ENCODE measurements at places on chromosomes 5 and 9. TPM values are rescaled to one million over a fixed set of nuclear protein-coding genes. Genes with fewer than 3 reads are reported as not detected.
A peak's percentile ranks its signal among the peaks of the same experiment; 100 is the strongest.

- no peak overlapping the region for H3K27ac ChIP-seq
- peaks cover 21% of the 10 kb centered on the region for H3K4me1 ChIP-seq
- no peaks in the 10 kb centered on the region for H3K36me3 ChIP-seq
- no peaks in the 10 kb centered on the region for H3K27me3 ChIP-seq
Observed at GRCh38 chr5:146816775-146817387, 61.7 kb downstream of the PPP2R2B start.

- H3K4me1 ChIP-seq, result peaks cover 43% of the 10 kb centered on the region
- H3K36me3 ChIP-seq, result peaks cover 5% of the 10 kb centered on the region
- no peaks in the 10 kb centered on the region for H3K27me3 ChIP-seq
- no peak for DNase-seq
Observed at GRCh38 chr5:75568202-75568601, 43.1 kb upstream of the ANKDD1B start.

The EPB41L4A gene
- 0.05 TPM for polyA plus RNA-seq

- no peak overlapping the region for H3K27ac ChIP-seq
- peaks cover 35% of the 10 kb centered on the region for H3K36me3 ChIP-seq
- no peak for DNase-seq
Observed at GRCh38 chr9:128919402-128920089, 1.2 kb upstream of the PHYHD1 start.

DNA sequence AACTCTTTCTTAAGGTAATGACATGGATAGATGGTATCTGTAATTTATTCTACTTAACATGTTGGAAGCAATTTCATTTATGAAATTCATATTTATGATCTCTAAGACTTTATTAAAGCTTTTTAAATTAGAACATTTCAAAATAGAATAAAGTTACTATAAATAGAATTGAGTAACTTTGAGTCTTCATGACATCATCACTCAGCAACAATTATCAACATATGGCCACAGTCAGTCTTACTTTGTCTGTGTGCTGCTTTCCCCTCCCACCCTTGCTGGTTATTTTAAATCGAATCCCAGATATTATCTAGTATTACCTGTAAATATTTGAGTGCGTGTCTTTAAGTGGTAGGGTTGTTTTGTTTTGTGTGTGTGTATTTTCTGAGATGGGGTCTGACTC lies 65.2 kb downstream of the IPO11 start:
- H3K4me1 ChIP-seq, result no peaks in the 10 kb centered on the region
- no peak overlapping the region for H3K4me3 ChIP-seq
- no peak overlapping the region for H3K27ac ChIP-seq
- H3K27me3 ChIP-seq, result no peaks in the 10 kb centered on the region
- peaks cover 16% of the 10 kb centered on the region for H3K36me3 ChIP-seq

The PRR7 gene
- polyA plus RNA-seq, result 1.8 TPM

- no peak overlapping the region for H3K27ac ChIP-seq
- DNase-seq, result no peak
- no peaks in the 10 kb centered on the region for H3K36me3 ChIP-seq
- H3K4me1 ChIP-seq, result peaks cover 23% of the 10 kb centered on the region
- peaks cover 45% of the 10 kb centered on the region for H3K27me3 ChIP-seq
Observed at GRCh38 chr9:16869131-16869881, 1.2 kb downstream of the BNC2 start.

GRCh38 chr5:119385136-119385535 lies 29.3 kb downstream of the TNFAIP8 start:
- H3K27me3 ChIP-seq, result no peaks in the 10 kb centered on the region
- peak overlapping the region; percentile 58 for H3K27ac ChIP-seq
- H3K36me3 ChIP-seq, result peaks cover 5% of the 10 kb centered on the region
- H3K4me1 ChIP-seq, result peaks cover 21% of the 10 kb centered on the region
- no peak for DNase-seq

DNA sequence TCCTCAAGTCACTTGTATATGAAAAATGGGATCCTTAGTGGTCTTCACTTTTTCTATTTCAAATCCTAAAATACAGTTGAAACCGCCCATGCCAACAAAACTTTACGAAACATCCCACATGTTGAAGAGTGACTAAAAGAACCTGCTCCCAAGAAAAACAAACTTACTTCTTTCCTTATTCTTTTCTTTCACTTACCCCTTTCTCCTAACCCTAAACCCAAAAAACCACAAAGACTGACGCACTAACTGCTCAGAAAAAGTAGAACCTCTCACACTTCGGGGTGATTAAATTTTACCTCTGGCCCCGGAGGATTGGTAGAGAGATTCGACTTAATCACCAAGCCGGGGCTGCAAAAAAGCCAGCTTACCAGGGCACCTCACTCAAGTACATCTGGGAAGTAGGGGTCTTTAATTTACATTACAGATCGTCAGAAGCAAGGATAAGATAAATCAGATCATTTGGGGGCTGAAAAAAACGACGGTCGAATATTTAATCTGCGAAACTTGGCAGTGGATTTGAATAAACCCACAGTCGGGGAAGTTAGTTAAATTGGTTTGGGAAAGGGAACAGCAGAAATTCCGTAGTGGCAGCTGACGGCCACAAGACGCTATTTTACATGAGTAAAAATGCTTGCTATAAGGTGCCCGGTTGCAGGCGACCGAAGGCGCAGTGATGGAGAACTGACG lies 1.3 kb downstream of the CDO1 start:
- DNase-seq, result no peak
- peaks cover 16% of the 10 kb centered on the region for H3K4me1 ChIP-seq
- peaks cover 54% of the 10 kb centered on the region for H3K27me3 ChIP-seq
- H3K4me3 ChIP-seq, result no peak overlapping the region
- no peak overlapping the region for H3K27ac ChIP-seq
- H3K36me3 ChIP-seq, result no peaks in the 10 kb centered on the region

The SLC27A6 gene
- not detected for polyA plus RNA-seq

The SLC45A2 gene
- polyA plus RNA-seq, result not detected

DNA sequence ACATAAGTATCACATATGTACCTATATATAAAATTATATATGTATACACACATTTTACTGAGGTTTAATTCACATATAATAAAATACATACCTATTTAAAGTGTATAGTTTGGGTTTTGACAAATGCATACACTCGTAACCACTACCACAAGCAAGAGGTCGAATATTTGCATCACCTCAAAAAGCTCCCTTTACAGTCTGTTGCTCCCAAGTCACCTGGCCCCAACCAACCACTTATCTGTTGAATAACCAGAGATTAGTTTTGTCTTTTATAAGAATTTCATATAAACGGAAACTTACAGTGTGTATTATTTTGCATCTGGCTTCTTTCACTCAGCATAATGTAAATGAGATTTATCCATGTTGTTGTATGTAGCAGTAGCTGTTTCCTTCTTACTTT lies 218.9 kb downstream of the MAT2B start:
- H3K27ac ChIP-seq, result no peak overlapping the region
- H3K4me3 ChIP-seq, result no peak overlapping the region
- H3K4me1 ChIP-seq, result no peaks in the 10 kb centered on the region
- no peaks in the 10 kb centered on the region for H3K27me3 ChIP-seq
- H3K36me3 ChIP-seq, result no peaks in the 10 kb centered on the region

DNA sequence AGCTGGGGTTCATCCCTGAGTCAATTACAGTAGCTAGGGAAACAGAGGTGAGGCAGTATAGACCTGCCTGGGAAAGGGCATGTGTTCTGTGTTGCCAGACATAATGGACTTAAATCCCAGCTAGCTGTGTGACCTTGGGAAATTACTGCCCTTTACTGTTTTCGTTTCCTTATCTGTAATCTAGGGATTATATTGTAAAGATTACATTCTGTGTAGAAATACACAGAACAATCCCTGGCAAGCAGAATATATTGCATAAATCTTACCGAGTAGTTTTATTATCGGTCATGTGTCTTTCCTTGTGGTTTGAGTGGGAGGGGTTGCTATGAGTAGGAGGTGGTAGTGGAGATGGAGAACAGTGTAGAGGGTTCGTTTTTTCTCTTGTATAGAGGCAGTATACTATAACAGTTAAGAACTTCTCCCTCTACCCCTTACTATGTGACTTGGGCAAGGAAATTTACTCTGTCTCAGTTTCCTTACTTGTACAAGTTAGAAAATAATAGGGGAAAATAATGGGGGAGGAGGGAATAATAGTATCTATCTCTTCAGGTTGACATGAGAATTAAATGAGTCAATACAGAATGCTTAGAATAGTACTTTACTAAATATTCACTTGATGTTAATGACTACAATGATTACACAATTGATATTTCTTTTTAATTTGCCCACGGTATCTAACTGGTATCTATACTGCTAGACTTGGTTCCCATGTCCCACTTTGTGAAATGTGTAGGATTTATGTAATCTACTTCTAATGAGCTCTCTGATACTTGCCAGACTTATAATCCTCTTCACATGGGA lies 7.1 kb upstream of the DMXL1 start:
- H3K36me3 ChIP-seq, result no peaks in the 10 kb centered on the region
- H3K4me3 ChIP-seq, result no peak overlapping the region
- no peaks in the 10 kb centered on the region for H3K27me3 ChIP-seq
- H3K4me1 ChIP-seq, result peaks cover 8% of the 10 kb centered on the region

The CAMSAP1 gene
- polyA plus RNA-seq, result 0.75 TPM

- H3K36me3 ChIP-seq, result peaks cover 52% of the 10 kb centered on the region
- no peak for DNase-seq
- H3K27me3 ChIP-seq, result no peaks in the 10 kb centered on the region
- H3K4me3 ChIP-seq, result no peak overlapping the region
- H3K27ac ChIP-seq, result no peak overlapping the region
Observed at GRCh38 chr9:110248361-110248760, 7.9 kb downstream of the TXN start.

GRCh38 chr5:98503616-98504015 lies 269.8 kb upstream of the RGMB start:
- no peak for DNase-seq
- no peaks in the 10 kb centered on the region for H3K27me3 ChIP-seq
- H3K36me3 ChIP-seq, result no peaks in the 10 kb centered on the region
- H3K4me1 ChIP-seq, result no peaks in the 10 kb centered on the region
- H3K4me3 ChIP-seq, result no peak overlapping the region
- H3K27ac ChIP-seq, result no peak overlapping the region

DNA sequence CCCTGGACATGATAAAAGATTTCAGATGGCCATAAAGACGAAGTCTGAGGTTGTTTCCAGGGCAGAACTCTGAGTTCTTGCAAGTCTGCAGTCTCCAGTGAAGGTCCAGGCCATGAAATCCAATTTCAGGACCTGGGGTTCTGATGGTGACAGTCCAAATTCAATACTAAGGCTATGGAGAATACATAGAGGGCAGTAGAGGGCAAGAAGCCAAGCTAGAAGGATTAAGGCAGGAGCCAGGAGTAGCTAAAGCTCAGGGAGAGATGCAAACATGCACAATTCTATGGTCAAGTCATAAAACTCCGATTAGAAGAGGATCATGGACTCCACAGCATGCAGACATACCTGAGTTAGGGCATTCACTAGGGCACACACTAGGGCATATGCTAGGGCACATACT lies 11.4 kb downstream of the SLIT3 start:
- no peak overlapping the region for H3K4me3 ChIP-seq
- no peak overlapping the region for H3K27ac ChIP-seq
- H3K27me3 ChIP-seq, result no peaks in the 10 kb centered on the region

The FIBCD1 gene
- polyA plus RNA-seq, result not detected

- H3K4me3 ChIP-seq, result no peak overlapping the region
- H3K27me3 ChIP-seq, result no peaks in the 10 kb centered on the region
- peak overlapping the region; percentile 32 for H3K27ac ChIP-seq
- peaks cover 80% of the 10 kb centered on the region for H3K4me1 ChIP-seq
- H3K36me3 ChIP-seq, result no peaks in the 10 kb centered on the region
- no peak for DNase-seq
Observed at GRCh38 chr9:89494199-89494598, 3.7 kb downstream of the SEMA4D start.

- no peak overlapping the region for H3K4me3 ChIP-seq
- H3K27me3 ChIP-seq, result no peaks in the 10 kb centered on the region
- peak; percentile 62 for DNase-seq
- no peaks in the 10 kb centered on the region for H3K36me3 ChIP-seq
Observed at GRCh38 chr9:108182950-108183381, 672.8 kb downstream of the ACTL7B start.

DNA sequence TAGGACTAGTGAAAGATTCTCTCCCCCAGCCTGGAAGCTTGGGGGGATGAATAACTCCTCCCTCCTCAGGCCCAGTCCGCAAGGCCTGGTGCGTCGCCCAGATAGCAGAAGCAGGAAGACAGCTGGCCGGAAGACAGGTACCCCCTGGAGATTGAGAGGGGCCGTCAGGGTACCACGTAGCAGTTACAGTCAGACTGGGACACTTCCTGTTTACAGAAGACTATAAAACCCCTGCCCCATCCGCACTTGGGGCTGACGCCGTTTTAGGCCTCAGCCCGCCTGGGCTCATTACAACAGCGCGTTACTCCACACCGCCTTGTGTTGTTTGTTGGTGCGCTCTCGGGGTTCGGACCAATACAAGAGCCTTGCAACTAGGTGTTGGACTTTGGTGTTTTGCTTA lies 15.4 kb downstream of the SEMA6A start:
- no peak for DNase-seq
- H3K27me3 ChIP-seq, result no peaks in the 10 kb centered on the region
- H3K4me3 ChIP-seq, result no peak overlapping the region
- no peaks in the 10 kb centered on the region for H3K4me1 ChIP-seq
- no peaks in the 10 kb centered on the region for H3K36me3 ChIP-seq

- no peak overlapping the region for H3K4me3 ChIP-seq
- no peaks in the 10 kb centered on the region for H3K27me3 ChIP-seq
- no peak for DNase-seq
- H3K27ac ChIP-seq, result no peak overlapping the region
- no peaks in the 10 kb centered on the region for H3K36me3 ChIP-seq
Observed at GRCh38 chr5:15966651-15967050, 212.9 kb downstream of the MARCHF11 start.

DNA sequence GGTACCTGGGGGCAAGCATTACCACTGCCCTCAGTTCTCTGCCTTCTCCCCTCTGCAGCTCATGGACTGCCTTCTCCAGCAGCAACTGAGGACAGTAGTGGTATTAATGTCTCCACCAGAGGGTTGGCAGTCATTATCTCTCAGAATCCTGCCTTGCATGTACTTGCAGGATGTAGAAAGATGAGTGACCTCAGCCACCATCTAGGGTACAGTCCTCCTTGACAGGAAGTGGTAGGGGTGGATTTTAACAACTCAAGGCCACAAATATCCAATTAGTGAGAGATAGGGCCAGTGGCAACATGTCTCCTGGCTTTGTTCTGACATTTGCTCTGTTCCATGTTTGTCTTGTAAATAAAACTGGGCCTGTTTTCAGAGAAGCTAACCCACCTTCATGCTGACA lies 47.2 kb downstream of the F2R start:
- H3K27ac ChIP-seq, result no peak overlapping the region
- H3K27me3 ChIP-seq, result no peaks in the 10 kb centered on the region
- no peaks in the 10 kb centered on the region for H3K36me3 ChIP-seq
- no peak overlapping the region for H3K4me3 ChIP-seq

The HK3 gene
- polyA plus RNA-seq, result 204 TPM

GRCh38 chr5:78648359-78649210 lies at the start of gene LHFPL2:
Gene LHFPL2, minus strand, starts transcription at chr5:78648772. Its CDS starts 138,559 bp downstream, at chr5:78510213.
- DNase-seq, result peak; percentile 44
- H3K27ac ChIP-seq, result no peak within 1 kb of the TSS
- peak within 1 kb of the TSS; percentile 50 for H3K4me3 ChIP-seq
- H3K27me3 ChIP-seq, result peaks cover 34% of the 10 kb centered on the region
- no peaks in the 10 kb centered on the region for H3K36me3 ChIP-seq
- H3K4me1 ChIP-seq, result peaks cover 17% of the 10 kb centered on the region

Measured in CD14-positive monocyte (primary cell).